ENCODE measurements at places on chromosomes 11 and 22.

DNA sequence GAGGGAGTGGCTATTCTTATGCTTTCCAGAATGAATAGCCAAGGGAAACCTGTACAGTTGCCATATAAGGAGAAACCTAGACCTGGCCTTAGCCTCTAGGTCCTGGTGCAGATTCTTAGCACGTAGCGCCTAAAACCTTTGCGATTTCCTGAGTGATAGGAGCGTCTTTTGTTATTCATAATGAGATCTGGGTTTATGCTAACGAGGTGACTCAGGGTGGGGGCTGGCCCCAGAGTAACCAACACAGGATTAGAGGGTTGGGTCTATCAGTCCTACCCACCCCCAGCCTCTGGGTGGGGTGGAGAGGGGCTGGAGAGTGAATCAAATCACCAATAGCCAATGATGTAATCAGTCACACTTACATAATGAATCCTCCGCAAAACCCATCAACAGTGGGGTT is 73.4 kb upstream of the PARVG start:
- no peak for DNase-seq

GRCh38 chr11:22703040-22703439 is 36.6 kb downstream of the GAS2 start:
- DNase-seq: no peak

DNA sequence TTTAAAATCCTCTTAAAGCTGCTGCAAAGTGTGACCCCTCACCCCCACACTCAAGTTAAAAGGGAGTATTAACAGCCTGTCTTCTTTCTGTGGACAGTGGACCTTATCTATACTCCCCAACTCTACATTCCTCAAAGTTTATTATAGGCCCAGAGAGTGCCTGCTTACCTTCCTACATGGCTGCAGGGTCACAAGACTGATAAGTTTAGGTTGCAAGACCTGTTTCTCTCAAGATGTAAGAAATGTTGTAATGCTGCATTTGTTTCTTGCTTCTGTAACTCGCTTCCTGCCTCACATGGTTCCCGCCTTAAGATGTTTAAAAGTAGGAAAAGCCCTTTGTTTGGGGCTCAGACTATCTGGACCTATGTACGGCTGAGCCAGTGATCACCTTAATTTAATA is 10.1 kb upstream of the NXPE1 start:
- no peak for DNase-seq

DNA sequence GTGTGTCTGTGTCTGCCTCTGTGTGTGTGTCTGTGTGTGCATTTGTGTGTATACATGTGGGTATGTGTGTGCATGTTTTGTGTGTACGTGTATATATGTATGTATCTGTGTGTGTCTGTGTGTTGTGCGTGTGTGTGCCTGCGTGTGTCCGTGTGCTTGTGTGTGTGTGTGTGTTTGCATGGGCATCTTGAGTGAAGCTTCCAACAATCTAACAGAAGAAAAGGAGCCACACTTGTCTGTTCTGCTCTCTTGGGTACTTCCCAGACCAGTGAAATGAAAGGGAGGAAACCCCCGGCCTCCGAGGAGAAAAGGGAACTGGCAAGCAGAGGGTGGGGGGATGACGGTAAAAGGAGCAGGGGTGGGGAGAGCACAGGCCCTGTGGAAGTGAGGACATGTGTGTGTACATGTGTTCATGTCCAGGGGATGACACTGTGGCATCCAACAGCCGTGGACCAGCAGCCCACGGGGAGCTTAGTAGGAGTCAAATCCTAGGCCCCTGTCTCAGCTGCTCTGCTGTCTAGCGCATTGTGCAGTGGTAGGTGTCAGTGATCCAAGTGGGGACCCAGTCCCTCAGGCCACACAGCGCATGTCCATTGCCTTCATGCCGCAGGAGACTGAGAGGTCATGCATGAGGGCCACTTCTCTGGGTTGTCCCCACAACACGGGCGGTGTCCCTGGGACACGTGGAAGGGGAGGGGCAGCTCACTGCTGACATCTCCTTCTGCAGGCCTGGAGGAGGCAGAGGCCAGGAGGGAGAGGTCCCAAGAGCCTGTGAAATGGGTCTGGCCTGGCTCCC is 8.1 kb downstream of the CSF2RB start:
- DNase-seq: peak; percentile 60

- DNase-seq: no peak
These were observed 13.8 kb upstream of the P2RY6 start for GRCh38 chr11:73258104-73259035.

DNA sequence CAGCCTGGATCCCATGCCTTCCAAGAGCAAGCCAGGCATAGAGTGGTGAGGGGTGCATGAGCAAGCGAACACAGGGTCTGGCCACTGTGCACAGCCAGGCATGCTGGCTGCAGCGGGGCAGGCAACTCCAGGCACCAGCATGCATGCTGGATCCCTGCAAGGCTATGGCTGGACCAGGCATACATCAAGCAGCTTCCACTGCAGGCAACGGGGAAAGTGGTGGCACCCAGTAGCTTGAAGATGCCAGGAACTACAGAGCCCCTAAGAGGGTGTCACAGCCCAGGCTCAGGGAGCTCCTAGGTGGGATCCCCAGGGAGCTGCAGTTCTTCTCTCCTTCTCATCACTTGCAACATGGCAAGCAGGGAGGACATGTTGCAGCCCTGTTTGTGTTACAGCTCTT is 45.2 kb downstream of the CHST1 start:
- no peak for DNase-seq

DNA sequence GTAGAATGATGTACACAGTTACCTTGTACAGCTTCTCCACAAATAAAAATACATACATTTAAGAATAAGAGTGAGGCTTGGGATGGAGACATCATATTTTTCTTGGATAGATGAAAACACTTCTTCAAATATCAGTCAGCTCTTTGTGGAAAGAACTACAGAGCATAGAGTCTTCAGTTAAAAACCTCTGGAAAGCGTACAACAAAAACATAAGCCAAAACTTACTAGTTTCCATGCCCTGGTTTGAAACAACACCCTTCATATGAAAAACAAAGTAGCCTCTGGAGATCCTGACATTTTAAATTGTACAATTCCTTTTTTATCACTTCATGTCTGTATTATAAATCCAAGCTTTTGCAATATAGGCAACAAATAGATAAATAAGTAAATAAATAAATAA is 7.0 kb upstream of the CEP126 start:
- no peak for DNase-seq

DNA sequence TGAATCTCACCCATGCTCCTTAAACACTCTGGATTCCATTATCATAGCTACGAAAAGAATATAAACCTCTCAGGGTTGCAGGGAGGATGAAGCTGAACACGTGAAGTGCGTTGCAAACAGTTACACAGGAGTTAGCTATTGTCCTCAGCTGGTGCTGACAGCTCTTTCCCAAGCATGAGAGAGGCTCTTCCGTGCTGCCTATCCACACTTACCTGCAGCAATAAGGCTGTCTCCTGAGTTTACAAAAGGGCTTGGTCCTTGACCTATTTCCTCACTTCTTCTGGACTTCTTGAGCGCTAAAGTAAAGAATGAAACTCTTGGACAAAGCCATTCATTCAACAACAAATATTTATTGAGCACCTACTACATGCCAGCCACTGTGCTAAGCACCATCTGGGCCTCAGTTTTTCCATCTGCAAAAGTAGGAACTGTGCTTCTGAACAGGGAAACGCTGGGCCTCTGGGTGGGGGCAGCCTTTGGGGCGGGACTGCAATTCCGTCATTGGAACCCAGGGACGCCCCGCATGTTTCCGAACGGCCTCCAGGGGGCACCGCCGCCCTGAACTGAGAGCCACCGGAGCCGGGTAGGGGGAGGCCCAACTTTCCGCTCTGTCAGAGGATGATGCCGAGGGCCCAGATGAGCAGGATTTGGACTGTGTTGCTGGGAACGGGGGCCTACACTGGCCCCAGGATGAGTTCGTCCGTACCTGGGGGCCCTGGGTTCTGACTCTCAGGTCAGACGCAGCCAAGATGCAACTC is 651 bp upstream of the ARL2 start:
- DNase-seq: peak; percentile 91

GRCh38 chr11:36976741-36977140 is 378.7 kb upstream of the RAG2 start:
- no peak for DNase-seq

DNA sequence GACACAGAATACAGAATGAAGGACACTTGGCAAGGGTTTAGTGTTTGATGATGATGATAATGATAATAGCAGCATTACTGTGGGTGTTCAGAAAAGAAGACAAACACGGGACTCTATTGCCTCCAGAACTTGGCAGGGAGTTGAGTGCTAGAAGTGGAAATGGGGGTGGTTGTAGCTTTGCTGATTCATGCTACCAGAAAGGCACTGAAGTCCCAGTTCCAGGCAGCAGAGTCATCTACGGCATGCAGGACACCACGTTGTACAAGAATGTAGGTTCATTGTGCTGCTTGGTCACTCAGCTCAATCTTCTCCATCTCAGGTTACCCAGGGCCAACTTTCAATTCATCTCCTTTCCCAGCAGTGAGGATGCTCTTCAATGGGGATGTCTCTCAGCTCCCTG is 115.7 kb downstream of the NTM start:
- DNase-seq: no peak

GRCh38 chr22:20013382-20013871 is 3.2 kb downstream of the ARVCF start:
- DNase-seq: no peak
